Aorta (tissue), 5 donors: ENCODE measurements at places on chromosomes 5 and 9.

GRCh38 chr5:37533851-37534250, 154.7 kb downstream of the WDR70 start:
- no peak overlapping the region for H3K4me3 ChIP-seq
- H3K27ac ChIP-seq, result no peak overlapping the region
- H3K27me3 ChIP-seq, result no peaks in the 10 kb centered on the region
- H3K36me3 ChIP-seq, result no peaks in the 10 kb centered on the region
- no peak for DNase-seq
- H3K4me1 ChIP-seq, result no peaks in the 10 kb centered on the region

- H3K4me3 ChIP-seq, result no peak overlapping the region
- no peak for DNase-seq
- peaks cover 2% of the 10 kb centered on the region for H3K4me1 ChIP-seq
- H3K36me3 ChIP-seq, result no peaks in the 10 kb centered on the region
- H3K27me3 ChIP-seq, result no peaks in the 10 kb centered on the region
Measured at GRCh38 chr9:108474356-108474755, 381.4 kb downstream of the ACTL7B start.

DNA sequence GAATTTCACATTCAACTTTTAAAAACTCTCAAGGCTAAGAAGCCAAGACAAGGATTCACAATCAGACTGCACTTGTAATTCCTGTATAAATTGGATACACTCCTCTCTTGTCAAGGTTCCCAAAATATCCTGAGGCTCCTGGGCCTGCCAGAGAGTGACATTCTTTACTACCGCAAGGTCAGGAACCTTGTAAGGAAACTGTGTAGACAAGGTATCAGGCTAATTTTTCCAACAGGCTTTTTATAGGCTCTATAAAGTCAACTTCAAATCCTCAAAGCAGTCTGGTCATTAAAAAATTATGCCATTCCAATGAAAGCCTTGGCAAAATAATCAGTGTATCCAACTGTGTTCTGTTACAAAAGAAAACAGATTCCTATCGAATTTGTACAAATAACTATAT, 15.5 kb upstream of the PAIP1 start:
- H3K27me3 ChIP-seq, result no peaks in the 10 kb centered on the region
- no peaks in the 10 kb centered on the region for H3K36me3 ChIP-seq
- H3K4me3 ChIP-seq, result no peak overlapping the region
- H3K4me1 ChIP-seq, result no peaks in the 10 kb centered on the region
- H3K27ac ChIP-seq, result no peak overlapping the region

GRCh38 chr9:125293134-125293533, 31.5 kb downstream of the GAPVD1 start:
- H3K27ac ChIP-seq, result no peak overlapping the region
- no peak overlapping the region for H3K4me3 ChIP-seq
- no peaks in the 10 kb centered on the region for H3K27me3 ChIP-seq
- H3K4me1 ChIP-seq, result no peaks in the 10 kb centered on the region
